ENCODE measurements at places on chromosomes 12 and 14. TPM values are rescaled to one million over a fixed set of nuclear protein-coding genes. Genes with fewer than 3 reads are reported as not detected.

The MAP4K5 gene
- total RNA-seq, result 165 TPM

The CARMIL3 gene
- 0.16 TPM for total RNA-seq

The RNASE7 gene
- total RNA-seq, result 1.6 TPM

The CAPZA3 gene
- total RNA-seq, result 2.0 TPM

The MSI1 gene
- total RNA-seq, result 0.59 TPM

The PLD4 gene
- 0.33 TPM for total RNA-seq

DNA sequence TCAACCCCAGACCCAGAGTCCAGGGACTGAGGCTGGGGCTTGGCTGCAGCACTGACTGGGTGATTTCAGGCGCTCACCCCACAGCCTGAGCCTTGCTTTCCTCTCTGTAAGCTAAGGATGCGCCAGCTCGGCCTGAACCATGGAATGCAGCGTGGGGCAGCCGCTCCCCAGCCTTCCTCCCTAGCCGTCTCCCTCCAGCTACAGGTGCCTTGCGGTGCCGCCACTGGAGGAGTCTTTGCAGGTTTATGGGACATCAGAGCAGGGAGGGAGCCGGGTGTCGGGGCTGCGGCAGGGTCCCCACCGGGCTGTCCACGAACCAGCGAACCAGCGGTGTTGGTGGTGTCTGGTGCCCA is 19.4 kb downstream of the PPP2R5C start:
- no peak for DNase-seq

- no peak for DNase-seq
These were observed 4.5 kb downstream of the DAO start for GRCh38 chr12:108884116-108885012.

DNA sequence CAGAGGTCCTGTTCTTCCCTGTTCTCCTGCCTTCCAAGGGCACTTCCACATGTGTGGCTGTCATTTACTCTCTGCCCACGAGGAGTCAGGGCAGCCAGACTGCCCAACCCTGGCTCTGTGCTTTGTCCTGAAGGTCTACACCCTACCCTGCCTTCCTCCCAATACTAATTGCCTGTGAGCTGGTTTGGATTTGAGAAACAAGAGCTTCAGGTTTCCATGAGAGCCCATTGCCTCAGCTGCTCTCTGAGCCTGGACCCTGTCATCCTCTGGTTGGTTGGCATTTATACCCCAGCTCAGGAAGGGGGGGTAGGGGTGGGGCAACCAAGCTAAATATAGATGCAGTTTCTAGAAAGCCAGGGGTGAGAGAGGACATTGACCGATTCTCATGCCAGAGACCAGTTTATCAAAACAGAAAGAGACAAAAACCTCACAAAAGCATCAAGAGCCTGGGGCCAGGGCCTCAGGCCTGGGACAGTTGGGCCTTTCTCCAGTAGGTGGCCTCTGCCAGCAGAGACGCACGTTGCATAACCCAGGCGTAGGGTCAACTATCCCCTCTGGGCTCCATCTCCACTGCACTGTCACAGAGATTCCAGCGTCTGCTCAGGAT is 34.5 kb downstream of the VDR start:
- DNase-seq, result no peak
